Effector memory CD8-positive, alpha-beta T cell (primary cell): ENCODE measurements at places on chromosomes 5 and 9.

- H3K27ac ChIP-seq = no peak overlapping the region
- no peak for DNase-seq
- no peak overlapping the region for H3K4me3 ChIP-seq
- H3K36me3 ChIP-seq = peaks cover 3% of the 10 kb centered on the region
These were observed 78.7 kb upstream of the UNC5A start for GRCh38 chr5:176731506-176732160.

- peaks cover 61% of the 10 kb centered on the region for H3K27me3 ChIP-seq
- no peaks in the 10 kb centered on the region for H3K36me3 ChIP-seq
- no peak overlapping the region for H3K4me3 ChIP-seq
- no peaks in the 10 kb centered on the region for H3K4me1 ChIP-seq
- no peak overlapping the region for H3K27ac ChIP-seq
These were observed 8.5 kb downstream of the RXFP3 start for GRCh38 chr5:33944543-33945132.

GRCh38 chr5:22896152-22896551 lies 43.0 kb upstream of the CDH12 start:
- no peak overlapping the region for H3K27ac ChIP-seq
- no peak for DNase-seq
- no peaks in the 10 kb centered on the region for H3K27me3 ChIP-seq
- H3K36me3 ChIP-seq = no peaks in the 10 kb centered on the region
- H3K4me1 ChIP-seq = no peaks in the 10 kb centered on the region

- H3K4me1 ChIP-seq = no peaks in the 10 kb centered on the region
- no peak overlapping the region for H3K27ac ChIP-seq
- H3K36me3 ChIP-seq = no peaks in the 10 kb centered on the region
- no peaks in the 10 kb centered on the region for H3K27me3 ChIP-seq
- DNase-seq = no peak
These were observed 365.1 kb upstream of the RIOK2 start for GRCh38 chr5:97547999-97548738.

- no peaks in the 10 kb centered on the region for H3K36me3 ChIP-seq
- peaks cover 15% of the 10 kb centered on the region for H3K27me3 ChIP-seq
- H3K4me3 ChIP-seq = no peak overlapping the region
- no peak overlapping the region for H3K27ac ChIP-seq
- H3K4me1 ChIP-seq = peaks cover 5% of the 10 kb centered on the region
- no peak for DNase-seq
These were observed 76.6 kb downstream of the YIPF5 start for GRCh38 chr5:144093868-144094267.

- H3K27ac ChIP-seq = no peak overlapping the region
- no peak for DNase-seq
These were observed 925.3 kb upstream of the CDH10 start for GRCh38 chr5:25570067-25570583.

DNA sequence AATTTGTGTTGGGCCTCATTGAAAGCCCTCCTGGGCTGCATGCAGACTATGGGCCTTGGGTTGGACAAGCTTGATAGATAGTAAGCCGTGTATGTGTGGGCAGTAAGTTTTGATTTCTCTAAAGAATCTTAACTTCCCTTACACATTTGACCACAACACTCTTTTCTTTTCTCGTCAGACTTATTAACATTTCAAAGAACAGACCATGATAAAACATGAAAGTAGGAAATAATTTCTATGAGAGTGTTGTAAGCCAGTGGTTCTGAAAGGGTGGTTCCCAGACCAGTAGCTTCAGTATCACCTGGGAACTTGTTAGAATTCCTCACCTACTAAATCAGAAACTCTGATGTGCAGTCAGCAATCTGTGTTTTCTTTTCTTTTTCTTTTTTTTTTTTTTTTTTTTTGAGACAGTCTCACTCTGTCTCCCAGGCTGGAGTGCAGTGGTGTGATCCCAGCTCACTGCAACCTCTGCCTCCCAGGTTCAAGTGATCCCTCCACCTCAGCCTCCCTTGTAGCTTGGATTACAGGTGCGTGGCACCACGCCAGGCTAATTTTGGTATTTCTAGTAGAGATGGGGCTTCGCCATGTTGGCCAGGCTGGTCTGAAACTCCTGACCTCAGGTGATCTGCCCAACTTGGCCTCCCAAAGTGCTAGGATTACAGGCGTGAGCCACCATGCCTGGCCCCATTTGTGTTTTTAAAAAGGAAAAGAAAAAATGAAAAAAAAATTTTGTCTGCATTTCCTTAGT lies 20.0 kb upstream of the GCNT1 start:
- no peak overlapping the region for H3K4me3 ChIP-seq
- peaks cover 8% of the 10 kb centered on the region for H3K4me1 ChIP-seq
- no peak overlapping the region for H3K27ac ChIP-seq
- H3K36me3 ChIP-seq = no peaks in the 10 kb centered on the region
